Trophoblast cell (in vitro differentiated cells and primary cell): ENCODE measurements at places on chromosomes 3 and 15.

- DNase-seq = no peak
Measured at GRCh38 chr3:5309171-5309570, 121.7 kb downstream of the EDEM1 start.

GRCh38 chr3:12237912-12238650, 50.8 kb upstream of the PPARG start:
- DNase-seq = no peak

- DNase-seq = no peak
Measured at GRCh38 chr3:16428612-16429011, 84.9 kb downstream of the RFTN1 start.

DNA sequence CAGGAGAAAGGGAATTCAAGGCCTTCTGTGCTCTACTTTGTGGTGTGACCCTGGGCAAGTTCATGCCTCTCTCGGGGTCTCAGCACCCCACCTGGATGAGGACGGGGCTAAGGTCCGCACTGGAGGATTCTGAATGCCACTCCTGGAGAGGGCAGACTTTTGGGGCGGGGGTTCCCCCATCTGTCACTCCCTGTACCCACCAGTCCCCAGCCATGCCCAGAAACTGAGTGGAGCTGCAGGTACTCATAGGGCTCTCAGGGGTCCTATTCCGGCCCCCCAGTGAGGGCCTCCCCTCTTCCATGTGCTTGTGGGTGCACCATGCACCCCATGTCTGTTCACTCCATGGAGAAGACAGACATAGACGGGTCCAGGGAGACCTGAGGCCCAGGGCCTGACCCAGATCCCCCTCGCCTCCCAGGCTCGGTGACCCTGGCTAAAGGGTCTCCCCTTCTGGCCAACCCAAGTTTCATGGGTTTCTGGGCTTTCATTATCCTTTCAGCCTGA, 26.0 kb downstream of the ACSBG1 start:
- DNase-seq = no peak

DNA sequence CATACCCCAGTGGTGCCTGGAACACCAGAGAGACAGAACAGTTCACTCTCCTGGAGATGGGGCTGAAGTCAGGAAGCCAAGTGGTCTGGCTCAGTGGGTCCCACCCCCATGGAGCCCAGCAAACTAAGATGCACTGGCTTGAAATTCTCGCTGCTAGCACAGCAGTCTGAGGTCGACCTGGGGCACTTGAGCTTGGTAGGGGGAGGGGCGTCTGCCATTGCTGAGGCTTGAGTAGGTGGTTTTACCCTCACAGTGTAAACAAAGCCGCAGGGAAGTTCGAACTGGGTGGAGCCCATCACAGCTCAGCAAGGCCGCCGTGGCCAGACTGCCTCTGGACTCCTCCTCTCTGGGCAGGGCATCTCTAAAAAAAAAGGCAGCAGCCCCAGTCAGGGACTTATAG, 272.0 kb downstream of the KLF13 start:
- DNase-seq = no peak

- DNase-seq = no peak
Measured at GRCh38 chr15:54289590-54290136, 311.4 kb downstream of the UNC13C start.

GRCh38 chr3:184620475-184621119, 59.0 kb downstream of the EPHB3 start:
- DNase-seq = no peak

DNA sequence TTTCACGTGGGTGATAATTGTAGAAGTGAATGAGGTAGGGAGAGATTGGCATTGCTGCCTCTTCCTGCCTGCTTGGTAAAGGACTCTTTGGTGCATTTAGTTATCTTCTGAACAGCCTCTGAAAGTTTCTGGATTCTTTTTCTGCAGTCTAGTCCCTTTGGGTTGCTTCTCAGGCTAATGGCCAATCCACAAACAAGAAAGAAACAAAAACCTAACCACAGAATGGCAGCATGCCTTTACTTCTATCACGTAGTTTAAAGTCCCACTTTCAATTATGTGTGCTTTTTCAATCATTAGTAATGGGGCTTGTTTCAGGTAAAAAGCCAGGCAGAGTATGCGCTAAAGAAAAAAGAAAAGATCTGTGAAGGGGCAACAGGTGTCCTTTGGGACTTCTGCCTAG, 7.4 kb downstream of the FGF12 start:
- no peak for DNase-seq

- no peak for DNase-seq
Measured at GRCh38 chr3:111667621-111668239, 72.6 kb upstream of the ZBED2 start.

DNA sequence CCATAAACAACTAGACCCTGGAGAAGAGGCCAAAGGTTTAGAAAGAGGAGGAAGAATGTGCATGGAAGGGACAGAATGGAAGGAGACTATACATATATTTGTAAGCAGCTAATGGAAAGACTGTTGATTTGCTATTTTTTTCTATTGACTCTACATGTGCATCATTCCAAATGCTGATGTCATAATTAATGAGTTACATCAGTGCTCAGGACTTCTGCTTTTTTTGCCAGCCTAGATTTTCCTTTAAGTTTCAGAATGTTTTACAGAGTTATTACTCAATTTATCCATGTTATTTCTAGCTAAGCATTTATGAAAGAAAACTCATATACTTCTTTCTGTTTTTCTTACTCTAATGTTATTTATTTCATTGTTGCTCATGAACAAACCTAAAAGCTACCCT, 62.6 kb upstream of the VGLL3 start:
- no peak for DNase-seq

DNA sequence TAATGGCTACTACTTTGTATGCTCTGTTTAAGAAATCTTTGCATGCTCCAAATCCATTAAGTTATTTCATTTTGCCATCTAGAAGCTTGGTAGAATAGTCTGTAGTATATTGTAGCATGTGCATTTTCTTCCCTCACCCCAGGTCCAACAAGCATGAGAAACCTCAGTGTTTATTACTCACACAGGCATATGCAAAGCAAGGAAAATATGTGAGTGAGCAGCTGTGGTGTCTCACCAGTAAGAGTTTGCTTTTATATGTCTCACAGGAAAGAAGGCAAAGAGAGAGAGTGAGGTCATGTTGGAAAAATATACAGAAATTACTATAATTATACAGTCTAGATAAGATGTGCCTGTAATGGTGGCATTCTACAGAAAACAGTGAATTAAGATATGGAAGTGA, 312.5 kb downstream of the C3orf38 start:
- DNase-seq = no peak

GRCh38 chr15:80214910-80215309, 37.1 kb downstream of the CTXND1 start:
- DNase-seq = no peak

DNA sequence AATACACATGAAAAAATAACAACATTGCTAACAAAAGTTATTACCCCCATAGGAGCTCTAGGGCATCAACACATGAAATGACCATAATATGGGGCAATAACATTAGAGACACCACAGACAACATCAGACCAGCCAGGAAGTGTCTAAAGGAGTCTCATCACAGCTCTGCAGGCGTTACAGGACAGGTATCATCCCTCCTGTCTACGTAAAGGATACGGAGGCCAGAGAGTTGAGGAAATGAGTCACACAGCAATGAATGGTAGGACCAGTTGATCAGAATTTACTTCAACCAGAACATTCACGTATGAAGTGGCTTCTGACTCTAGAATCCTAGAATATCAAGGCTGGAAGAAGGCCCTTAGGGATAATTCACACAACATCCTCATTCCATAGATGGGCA, 1.8 kb downstream of the NME9 start:
- peak; percentile 97 for DNase-seq

DNA sequence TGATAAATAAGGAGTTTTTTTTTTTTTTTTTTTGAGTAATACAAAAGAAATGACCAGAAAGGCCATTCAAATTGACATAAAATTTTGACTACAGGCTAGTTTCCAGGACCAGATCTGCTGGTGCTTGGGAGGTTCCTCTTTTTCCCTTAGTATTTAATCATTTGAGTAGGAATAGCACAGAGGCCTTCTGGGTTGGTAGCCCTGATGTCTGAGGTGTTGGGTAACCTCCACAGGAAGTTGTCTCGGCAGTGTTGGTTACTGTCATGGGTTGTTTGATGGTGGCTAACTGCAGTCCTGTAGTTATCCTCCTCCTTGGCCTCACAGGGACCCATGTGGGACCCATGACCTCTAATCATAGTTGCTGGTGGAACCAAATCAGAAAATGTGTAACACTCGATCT, 91.1 kb downstream of the USP13 start:
- DNase-seq = no peak

DNA sequence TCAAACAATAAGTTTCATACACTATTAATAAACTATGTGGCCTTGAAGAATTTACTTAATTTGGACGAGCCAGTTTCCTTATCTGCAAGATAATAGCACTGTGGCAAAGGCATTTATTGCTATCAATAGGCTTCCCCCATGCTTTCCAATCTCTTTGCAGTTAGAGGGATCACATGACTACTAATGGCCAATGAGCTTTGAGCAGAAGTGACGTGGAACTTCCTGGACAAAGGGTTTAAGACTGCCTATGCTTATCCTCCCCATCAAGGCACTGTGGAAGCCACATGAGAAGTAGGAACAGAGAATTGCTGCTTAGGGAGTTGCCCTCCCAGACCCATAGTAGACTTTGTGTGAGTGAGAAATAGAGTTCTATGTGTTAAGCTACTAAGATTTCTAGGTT, 16.7 kb upstream of the ZMAT3 start:
- DNase-seq = peak; percentile 7

DNA sequence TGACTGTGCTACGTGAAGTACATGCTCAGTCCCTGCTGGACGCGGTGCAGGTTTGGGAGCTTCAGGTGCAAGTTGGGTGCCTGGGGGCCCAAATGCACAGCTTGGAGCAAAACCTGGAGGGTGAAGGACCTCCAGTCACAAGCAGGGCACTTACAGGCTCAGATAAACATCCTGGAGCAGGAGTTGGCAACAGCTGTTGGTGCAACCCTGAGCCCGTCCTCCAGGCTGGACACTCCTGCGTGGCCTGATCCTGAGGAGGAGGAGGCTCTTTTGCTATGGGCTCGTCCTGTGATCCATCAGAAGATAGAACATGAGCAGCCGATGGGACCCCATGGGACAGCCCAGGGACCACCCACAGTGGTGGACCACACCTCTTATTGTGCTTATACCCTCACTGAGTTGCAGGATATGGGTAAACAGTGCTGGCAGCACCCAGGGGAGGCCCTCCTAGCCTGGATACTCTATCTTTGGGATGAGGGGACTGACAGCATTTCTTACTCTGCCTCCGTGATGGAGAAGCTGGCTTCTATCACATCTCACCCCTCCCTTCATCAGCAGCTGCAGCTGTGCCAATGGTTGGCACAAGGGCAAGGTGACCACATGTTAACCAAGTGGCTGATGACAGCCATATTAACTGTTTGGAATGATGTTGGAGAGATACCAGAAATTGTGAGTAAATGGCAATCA, 301.6 kb downstream of the ZPLD1 start:
- no peak for DNase-seq

- DNase-seq = no peak
Measured at GRCh38 chr15:85692321-85692720, 102.4 kb downstream of the KLHL25 start.

- peak; percentile 39 for DNase-seq
Measured at GRCh38 chr15:63221346-63221745, 31.9 kb downstream of the RAB8B start.

- no peak for DNase-seq
Measured at GRCh38 chr3:41196499-41197410, 2.5 kb upstream of the CTNNB1 start.

GRCh38 chr15:99058421-99058870, 46.4 kb upstream of the SYNM start:
- no peak for DNase-seq

GRCh38 chr3:12695112-12695511, 31.2 kb upstream of the RAF1 start:
- no peak for DNase-seq

GRCh38 chr3:50587806-50588758, 18.8 kb downstream of the HEMK1 start:
- no peak for DNase-seq

- no peak for DNase-seq
Measured at GRCh38 chr15:41150279-41150678, 34.2 kb upstream of the INO80 start.

GRCh38 chr15:96089405-96090058, 241.0 kb upstream of the NR2F2 start:
- no peak for DNase-seq

DNA sequence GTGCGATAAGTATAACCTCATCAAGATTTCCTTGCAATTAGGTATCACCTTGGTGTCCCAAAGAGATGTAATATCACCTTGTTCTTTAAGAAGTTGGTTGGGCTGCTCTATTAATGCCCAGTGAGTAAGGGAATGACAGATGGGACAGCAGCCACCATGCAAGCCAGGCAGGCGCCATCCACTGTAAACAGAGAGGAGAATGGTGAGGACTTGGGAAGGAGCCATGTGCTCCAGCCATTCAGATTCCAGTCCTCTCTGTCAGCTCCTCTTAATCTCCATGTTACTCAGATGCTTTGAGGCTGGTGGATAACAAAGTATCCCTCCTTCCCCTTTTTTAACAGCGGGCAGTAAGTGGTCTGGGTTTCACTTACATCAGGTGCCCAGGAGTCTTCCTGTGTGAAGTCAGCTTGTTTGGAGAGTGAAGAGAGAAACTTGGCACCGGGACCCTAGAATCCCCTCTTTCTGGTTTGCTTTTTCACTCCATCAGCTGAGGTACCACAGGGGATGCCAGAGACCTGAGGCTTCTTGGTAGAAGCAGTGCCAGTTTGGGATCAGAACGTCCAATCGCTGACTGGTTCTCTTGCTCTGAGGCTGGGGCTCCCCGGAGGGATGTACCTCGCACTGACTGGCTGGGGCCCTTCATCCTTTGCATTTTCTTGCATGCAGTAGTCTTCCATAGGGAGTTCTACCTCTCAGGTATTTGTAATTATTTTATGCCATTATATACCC, 29.5 kb downstream of the SLCO3A1 start:
- no peak for DNase-seq

- DNase-seq = no peak
Measured at GRCh38 chr3:111725706-111726105, 130.6 kb upstream of the ZBED2 start.

DNA sequence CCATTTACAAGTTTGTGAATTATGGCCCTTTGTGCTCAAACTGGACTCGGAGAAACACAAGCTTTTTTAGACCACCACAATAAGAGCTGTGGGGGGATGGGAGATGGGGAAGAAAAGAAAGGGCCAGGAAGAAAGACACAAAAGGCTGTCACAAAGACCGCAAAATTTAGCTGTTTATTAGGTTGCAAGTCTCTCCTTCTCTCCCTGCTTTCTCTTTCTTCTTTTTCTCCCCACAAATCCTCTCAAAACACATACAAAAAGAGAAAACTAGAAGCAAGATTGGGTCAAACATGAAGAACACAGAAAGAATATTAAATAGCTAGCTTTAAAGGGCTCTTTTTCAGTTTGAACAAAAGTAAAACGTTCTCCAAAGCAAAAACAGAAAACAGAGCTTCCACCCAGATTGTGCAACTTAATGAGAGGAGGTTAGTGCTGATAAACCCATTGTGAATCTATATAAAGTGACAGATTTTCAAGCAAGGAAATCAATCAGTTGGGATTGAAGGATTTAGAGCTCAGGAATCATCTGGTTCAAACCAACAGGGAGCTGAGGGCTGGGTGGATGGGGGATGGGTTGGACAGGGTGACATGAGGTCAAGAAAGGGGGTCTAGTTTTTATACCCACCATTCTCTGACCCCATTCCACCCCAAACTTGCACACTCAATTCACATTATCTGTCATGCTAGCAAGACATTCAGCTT, 87.3 kb downstream of the DHX30 start:
- no peak for DNase-seq
